ENCODE measurements at places on chromosomes 16 and 17. TPM values are rescaled to one million over a fixed set of nuclear protein-coding genes. Genes with fewer than 3 reads are reported as not detected.

DNA sequence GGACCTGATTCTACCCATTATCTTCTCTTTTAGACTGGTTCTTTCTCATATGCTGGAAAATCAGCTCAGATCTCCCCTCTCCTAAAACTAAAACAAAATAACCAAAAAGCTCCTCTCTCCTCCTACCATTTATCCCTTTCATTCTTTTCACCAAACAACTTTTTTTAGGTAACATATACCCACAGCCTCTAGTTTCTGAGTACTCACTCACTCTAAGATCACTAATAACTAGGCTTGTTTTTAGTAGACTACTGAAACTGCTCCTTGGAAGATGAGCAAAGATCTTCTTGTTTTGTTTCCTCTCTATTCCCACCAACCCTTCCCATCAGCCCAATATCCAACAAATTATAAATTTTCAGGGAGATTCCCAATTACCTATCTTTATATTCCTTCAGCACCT is 129.0 kb downstream of the SKAP1 start:
- H3K27ac ChIP-seq = no peak overlapping the region
- DNase-seq = no peak
- no peaks in the 10 kb centered on the region for H3K36me3 ChIP-seq
- no peak overlapping the region for H3K4me3 ChIP-seq
- H3K4me1 ChIP-seq = no peaks in the 10 kb centered on the region

DNA sequence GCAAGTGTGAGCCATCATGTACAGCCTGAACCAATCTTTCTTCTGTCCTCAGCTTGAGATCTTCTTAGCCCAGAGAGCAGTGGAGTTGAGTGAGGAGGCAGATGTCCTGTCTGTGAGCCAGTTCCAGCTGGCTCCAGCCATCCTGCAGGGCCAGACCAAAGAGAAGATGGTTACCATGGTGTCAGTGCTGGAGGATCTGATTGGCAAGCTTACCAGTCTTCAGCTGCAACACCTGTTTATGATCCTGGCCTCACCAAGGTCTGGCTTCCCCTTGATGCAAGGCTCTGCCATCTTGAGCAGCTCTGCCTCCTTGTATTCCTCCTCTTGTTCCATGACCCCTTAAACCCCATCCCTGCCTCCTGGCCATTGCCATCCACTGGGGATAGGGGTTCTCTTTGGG is 9.6 kb downstream of the CDK5RAP3 start:
- H3K36me3 ChIP-seq = peaks cover 38% of the 10 kb centered on the region
- no peak overlapping the region for H3K4me3 ChIP-seq
- no peaks in the 10 kb centered on the region for H3K4me1 ChIP-seq
- DNase-seq = no peak
- no peaks in the 10 kb centered on the region for H3K27me3 ChIP-seq
- H3K27ac ChIP-seq = no peak overlapping the region

- no peaks in the 10 kb centered on the region for H3K36me3 ChIP-seq
- peak; percentile 42 for DNase-seq
- peaks cover 5% of the 10 kb centered on the region for H3K4me1 ChIP-seq
- peaks cover 4% of the 10 kb centered on the region for H3K27me3 ChIP-seq
Observed at GRCh38 chr16:66416136-66416535, 11.0 kb upstream of the BEAN1 start.

GRCh38 chr17:48238933-48239602 is 131.5 kb downstream of the SNX11 start:
- no peak for DNase-seq
- H3K27me3 ChIP-seq = peaks cover 33% of the 10 kb centered on the region
- no peak overlapping the region for H3K27ac ChIP-seq
- H3K4me3 ChIP-seq = no peak overlapping the region

DNA sequence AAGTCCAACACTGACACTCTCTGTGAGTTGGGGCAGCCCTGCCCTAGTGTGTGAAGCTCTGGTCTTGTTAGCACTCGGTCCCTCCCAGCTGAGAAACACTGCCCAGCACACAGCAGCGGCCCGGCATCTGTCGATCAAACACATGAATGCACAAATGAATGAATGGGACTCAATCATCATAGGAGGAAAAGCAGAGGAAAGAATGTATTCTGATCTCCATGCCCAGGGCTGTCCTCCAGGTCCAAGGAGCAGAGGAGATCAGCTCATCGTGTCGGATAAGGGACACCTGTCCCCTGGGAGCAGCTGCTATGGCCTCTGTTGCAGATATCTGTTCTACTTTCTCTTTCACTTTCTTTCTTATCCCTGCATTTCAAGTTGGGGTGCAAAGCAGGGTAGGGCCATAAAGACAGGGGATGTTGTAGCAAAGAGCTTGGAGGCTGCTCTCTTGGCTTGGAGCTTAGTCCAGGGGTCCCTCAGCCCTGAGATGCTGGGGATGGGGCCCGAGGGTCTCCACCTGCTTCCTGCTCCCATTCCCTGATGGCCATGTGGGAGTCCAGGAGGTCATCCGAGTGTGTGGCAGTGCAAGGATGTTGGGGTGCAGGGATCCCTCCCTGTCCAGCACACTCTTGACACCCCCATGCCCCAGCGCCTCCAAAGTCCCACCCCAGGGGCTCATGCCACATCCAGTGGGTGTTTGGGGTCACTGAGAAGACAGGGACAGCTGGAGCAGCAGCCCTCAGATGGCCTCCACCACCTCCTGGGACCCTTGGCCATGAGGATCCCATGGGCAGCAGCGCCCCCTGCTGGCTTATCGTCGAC is 88.2 kb downstream of the IRF8 start:
- H3K27me3 ChIP-seq = peaks cover 38% of the 10 kb centered on the region
- no peaks in the 10 kb centered on the region for H3K36me3 ChIP-seq
- no peak for DNase-seq
- no peak overlapping the region for H3K4me3 ChIP-seq
- H3K4me1 ChIP-seq = no peaks in the 10 kb centered on the region

- DNase-seq = no peak
- peaks cover 53% of the 10 kb centered on the region for H3K36me3 ChIP-seq
- no peak overlapping the region for H3K27ac ChIP-seq
- no peak overlapping the region for H3K4me3 ChIP-seq
- H3K27me3 ChIP-seq = no peaks in the 10 kb centered on the region
Observed at GRCh38 chr16:4825196-4825595, 21.9 kb downstream of the GLYR1 start.

DNA sequence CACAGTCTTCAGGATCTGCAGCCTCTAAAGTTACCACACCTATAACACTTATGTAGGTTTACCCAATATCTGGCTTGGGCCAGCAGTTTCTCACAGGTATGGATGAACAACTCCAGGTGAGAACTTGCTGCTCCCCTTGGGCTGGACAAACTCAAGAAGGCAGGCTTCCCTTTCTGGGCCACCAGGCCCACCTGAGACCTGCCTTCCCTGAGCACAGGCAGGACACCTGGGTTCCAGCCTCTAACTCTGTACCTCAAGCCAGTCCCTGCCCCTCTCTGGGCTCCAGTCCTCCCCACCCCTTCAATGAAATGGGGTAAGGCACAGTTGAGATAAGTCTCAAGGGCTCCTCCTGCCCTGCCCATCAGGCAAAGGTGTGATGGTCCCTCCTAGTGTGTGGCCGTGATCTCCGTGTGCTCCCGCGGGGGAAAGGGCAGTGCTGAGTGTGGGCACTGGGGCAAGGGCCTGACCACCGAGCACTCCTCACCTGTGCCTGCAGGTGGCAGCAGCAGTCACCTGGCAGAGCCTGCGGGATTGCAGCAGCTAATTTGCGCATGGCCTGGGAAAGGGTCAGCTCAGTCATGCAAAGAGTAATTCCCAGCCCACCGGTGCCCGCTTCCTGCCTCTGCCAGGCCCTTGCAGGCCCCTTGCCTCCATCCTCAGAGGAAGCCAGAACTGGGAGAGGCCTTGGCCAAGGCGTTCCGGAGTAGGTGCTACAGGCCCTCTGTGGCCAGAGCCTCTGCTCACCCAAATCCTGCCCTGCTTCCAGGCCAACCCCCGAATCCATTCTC is 28.2 kb upstream of the ADGRG1 start:
- H3K36me3 ChIP-seq = peaks cover 2% of the 10 kb centered on the region
- no peaks in the 10 kb centered on the region for H3K4me1 ChIP-seq
- peaks cover 46% of the 10 kb centered on the region for H3K27me3 ChIP-seq
- H3K27ac ChIP-seq = no peak overlapping the region
- H3K4me3 ChIP-seq = no peak overlapping the region
- DNase-seq = peak; percentile 82

- H3K27ac ChIP-seq = no peak overlapping the region
- H3K27me3 ChIP-seq = peaks cover 20% of the 10 kb centered on the region
- H3K36me3 ChIP-seq = peaks cover 5% of the 10 kb centered on the region
- H3K4me1 ChIP-seq = peaks cover 19% of the 10 kb centered on the region
- no peak for DNase-seq
Observed at GRCh38 chr17:74863420-74864296, 4.0 kb upstream of the GRIN2C start.

- no peak overlapping the region for H3K27ac ChIP-seq
- no peaks in the 10 kb centered on the region for H3K27me3 ChIP-seq
- H3K4me1 ChIP-seq = peaks cover 1% of the 10 kb centered on the region
Observed at GRCh38 chr17:41710472-41711090, 1.6 kb upstream of the GAST start.

GRCh38 chr17:17254036-17254435 is 17.1 kb upstream of the FLCN start:
- no peak overlapping the region for H3K4me3 ChIP-seq
- peaks cover 42% of the 10 kb centered on the region for H3K36me3 ChIP-seq
- no peaks in the 10 kb centered on the region for H3K4me1 ChIP-seq
- no peak for DNase-seq

The PRAC2 gene
- total RNA-seq = not detected

GRCh38 chr16:65218348-65218747 is 96.5 kb upstream of the CDH11 start:
- H3K4me3 ChIP-seq = no peak overlapping the region
- no peaks in the 10 kb centered on the region for H3K4me1 ChIP-seq
- DNase-seq = no peak
- H3K27me3 ChIP-seq = peaks cover 7% of the 10 kb centered on the region
- H3K36me3 ChIP-seq = no peaks in the 10 kb centered on the region

- peaks cover 11% of the 10 kb centered on the region for H3K4me1 ChIP-seq
- DNase-seq = no peak
- H3K4me3 ChIP-seq = peak within 1 kb of the TSS; percentile 78
- H3K27me3 ChIP-seq = no peaks in the 10 kb centered on the region
Observed at GRCh38 chr16:88382491-88383400, at the start of gene ZNF469. Gene ZNF469, plus strand, starts transcription at chr16:88382959. Its CDS starts 44,512 bp downstream, at chr16:88427471.

GRCh38 chr17:65374966-65375365 is 186.5 kb downstream of the AXIN2 start:
- H3K27me3 ChIP-seq = peaks cover 36% of the 10 kb centered on the region
- no peak overlapping the region for H3K27ac ChIP-seq
- H3K4me1 ChIP-seq = no peaks in the 10 kb centered on the region
- no peaks in the 10 kb centered on the region for H3K36me3 ChIP-seq

The EVPLL gene
- total RNA-seq = not detected

The MYLK3 gene
- total RNA-seq = 0.24 TPM

The HSF5 gene
- not detected for total RNA-seq

DNA sequence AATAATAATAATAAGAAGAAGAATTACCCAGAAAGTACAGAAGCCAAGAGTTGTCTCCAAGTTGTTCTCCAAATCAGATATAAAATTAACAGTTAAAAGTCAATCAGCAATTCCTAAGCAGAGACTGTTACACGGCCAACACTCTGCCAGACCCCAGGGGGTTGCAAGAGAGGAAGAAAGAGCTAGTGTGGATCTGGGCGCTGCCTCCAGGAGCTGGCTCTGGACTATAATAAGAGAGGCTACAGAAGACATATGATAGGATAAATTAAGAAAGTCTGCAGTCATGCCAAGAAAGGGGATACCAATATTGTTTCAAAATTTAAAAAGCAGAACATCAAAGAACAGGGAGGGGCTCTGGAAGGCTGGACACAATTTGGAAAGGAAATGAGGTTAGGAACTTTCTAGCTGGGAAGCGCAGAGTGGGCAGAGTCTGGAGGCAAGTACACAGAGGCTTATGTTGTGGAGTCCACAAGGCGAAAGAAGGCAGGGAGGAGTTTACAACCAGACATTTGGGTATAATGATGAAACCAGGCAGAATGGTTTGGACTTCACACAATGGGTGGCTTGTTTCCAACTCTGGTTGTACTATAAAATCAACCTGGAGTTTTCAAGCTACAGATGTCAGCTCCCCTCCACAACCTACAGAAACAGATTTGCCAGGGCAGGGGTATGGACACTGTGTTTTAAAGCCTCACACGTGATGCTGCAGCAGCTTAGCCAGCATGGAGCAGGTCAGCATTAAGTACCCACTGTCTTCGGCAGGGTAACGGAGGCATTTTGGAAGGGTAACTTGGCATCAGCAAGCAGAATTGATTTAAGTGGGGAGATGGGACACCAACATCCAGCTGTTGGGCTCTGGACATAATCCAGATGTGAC is 49.4 kb downstream of the SLC39A11 start:
- H3K4me3 ChIP-seq = peak overlapping the region; percentile 8
- no peak for DNase-seq
- H3K36me3 ChIP-seq = peaks cover 15% of the 10 kb centered on the region

The GNGT2 gene
- not detected for total RNA-seq

DNA sequence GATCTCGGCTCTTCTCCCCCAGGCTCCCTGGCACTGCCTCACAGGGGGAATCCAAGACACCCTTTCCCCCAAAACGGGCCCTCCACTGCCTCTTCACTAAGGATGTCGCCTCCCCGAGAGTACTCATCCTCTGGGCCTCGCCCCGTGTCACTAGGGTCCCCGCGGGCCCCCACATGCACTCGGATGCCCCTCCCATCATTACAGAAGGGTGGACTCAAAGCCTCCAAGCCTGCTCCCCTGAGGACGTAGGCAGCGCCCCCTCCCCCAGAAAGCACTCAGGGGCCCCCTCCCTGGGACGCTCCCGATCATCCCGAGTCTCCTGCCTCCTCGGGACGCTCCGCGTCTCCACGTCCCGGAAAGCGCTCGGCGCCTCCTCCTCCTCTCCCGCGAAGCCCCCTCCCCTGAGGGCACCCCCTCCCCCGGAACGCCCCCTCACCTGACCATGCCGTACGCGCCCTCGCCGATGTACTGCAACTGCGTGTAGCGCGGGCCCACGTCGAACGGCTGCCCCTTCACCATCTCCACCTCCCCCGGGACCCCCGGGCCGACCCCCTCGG is 338 bp downstream of the MAPK3 start:
- peak overlapping the region; percentile 82 for H3K27ac ChIP-seq
- no peak for DNase-seq
- H3K4me3 ChIP-seq = peak overlapping the region; percentile 86
- no peaks in the 10 kb centered on the region for H3K27me3 ChIP-seq

DNA sequence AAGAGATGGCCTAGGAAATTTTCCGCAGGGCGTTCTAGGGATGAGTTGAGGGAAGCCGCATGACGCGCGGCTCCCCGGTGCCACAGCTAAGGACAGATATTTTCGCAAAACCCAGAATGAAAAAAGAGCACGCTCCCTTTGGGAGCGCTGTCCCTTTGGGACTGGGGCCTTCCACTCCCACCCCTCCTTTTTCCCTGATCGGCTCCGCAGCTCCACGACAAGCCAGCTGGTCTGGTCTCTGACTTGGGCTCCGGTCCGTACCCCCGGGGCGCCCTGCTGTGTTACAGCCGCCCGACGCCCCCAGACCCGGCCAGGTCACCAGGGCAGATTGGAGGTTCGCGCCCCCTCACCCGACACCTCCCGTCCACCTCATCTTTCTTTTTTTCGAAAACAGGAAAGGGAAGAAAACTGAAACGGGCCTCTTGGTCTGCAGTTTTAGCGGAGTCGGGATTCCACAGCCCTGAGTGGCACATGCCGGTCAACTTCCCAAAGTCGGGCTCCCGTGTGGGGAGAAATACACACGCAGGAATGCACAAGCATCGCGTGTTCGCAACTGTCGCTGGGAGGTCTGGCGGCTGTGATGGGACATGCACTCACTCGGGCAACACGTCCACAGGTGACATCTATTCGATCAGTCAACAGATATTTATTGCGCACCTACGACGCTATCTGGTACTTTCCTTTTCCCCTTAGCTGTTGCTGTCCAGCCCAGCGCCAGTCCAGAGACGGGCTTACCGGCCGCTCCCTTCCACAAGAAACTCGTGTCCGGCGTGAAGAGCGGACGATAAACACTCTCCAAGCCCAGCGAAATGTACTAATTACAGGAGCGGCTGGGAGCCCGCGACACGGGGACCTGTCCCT is 3.9 kb upstream of the SOX9 start:
- peaks cover 42% of the 10 kb centered on the region for H3K27me3 ChIP-seq
- no peak overlapping the region for H3K27ac ChIP-seq
- H3K4me1 ChIP-seq = peaks cover 23% of the 10 kb centered on the region
- H3K36me3 ChIP-seq = no peaks in the 10 kb centered on the region

The KRT20 gene
- total RNA-seq = not detected

Measured in osteocyte (in vitro differentiated cells).